NK-92 treated with Interleukin-12 subunit alpha and Interleukin-12 subunit beta, amount 100 ng/mL, for 24 hours (cell line): ENCODE measurements at places on chromosomes 5 and 9.

DNA sequence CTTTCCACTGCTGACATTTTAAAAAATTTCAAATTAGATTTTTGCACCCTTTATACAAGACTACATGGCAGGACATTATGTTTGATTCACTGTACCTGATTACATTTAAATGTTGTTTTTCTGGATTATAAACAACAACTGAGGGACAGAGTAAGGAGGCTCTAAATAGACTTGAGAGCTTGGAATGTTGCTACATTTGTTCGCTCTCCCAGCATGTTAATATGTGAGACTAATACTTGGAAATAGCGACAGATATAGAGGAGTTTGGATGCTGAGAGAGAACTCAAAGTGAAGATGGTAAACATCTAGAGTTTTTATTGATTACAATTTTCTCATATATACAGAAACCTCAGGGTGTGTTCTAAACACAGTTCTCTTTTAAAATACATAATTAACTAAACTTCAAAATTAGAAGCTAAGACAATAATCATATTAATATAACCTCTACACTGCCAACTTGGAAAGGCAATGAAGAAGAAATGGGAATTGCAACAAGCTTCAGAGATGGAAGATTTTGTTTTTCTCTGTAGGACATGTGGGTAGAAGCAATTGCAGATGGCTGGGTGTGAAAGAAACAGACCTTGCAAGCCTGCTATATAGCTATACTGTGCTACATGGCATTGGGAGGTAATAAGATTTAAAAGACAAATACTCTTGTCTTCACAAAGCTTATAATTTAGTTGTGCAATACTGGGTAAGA is 1.4 kb upstream of the NDFIP1 start:
- no peak for DNase-seq

DNA sequence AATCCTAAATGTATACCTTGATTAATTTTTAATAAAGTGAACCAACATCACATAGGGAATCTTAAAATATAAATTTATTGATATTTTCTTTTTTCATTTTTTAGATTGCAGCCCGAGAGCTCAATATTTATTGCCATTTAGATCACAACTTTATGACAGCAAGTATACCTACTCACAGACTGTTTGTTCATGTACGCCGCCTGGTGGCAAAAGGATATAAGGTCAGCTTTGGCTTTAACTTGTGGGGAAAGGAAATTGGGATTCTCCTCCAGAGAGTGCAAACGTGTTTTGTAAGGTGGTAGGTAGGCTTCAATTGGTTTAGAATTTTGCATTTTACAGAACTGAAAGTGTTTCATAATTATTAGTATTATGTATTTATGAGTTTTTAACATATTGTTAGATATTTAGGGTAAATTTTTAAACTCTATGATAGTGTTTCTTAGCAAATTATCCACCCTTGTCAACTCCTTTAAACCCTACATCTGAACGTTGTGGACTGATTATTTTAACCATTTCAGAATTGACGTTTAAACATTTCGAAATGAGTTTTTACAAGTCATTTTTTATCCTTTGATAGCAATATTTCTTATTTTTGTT is 17.5 kb upstream of the DHFR start:
- peak; percentile 19 for DNase-seq

DNA sequence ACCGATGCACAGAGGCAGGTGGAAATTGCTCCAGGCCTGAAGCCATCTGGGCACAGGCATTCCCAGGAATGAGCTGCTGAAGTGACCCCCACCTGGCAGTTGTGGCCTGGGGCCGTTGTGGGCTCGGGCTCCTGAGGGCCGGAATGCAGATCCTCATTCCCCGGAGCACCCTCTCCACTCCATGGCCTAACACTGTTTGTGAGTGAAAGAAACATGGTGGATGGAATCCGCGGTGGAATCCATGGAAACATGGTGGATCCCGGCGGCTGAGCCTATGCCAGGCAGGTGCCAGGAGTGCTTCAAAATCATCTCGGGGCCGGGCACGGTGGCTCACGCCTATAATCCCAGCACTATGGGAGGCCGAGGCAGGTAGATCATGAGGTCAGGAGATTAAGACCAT is 3.6 kb upstream of the SARDH start:
- DNase-seq = no peak

- DNase-seq = no peak
Measured at GRCh38 chr5:6899221-6899620, 186.0 kb downstream of the TENT4A start.

GRCh38 chr5:4104831-4105597 is 509.4 kb downstream of the IRX1 start:
- no peak for DNase-seq

DNA sequence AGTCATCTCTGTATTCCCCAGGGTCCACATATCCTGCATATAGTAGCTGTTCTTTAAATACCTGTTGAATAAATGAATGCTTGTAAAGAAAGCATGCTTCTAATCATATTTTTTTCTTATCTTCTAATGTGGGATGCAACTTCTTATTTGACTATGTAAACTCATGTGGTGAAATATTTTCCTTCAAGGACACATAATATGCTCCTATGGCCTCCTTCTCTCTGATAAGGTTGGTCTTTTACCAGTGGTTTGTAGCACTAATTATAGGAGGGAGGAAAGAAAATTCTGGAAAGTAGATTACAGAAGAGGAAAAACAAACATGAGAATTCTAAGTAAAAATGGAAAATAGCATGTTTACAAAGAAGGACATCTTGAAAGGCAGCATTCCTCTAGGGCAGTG is 28.6 kb upstream of the C5orf63 start:
- no peak for DNase-seq

- DNase-seq = no peak
Measured at GRCh38 chr9:1960342-1961042, 54.7 kb upstream of the SMARCA2 start.

- no peak for DNase-seq
Measured at GRCh38 chr9:134539586-134540194, 101.9 kb upstream of the COL5A1 start.

- no peak for DNase-seq
Measured at GRCh38 chr5:150516011-150516410, 8.1 kb downstream of the NDST1 start.

- no peak for DNase-seq
Measured at GRCh38 chr5:145778144-145778900, 56.8 kb downstream of the PRELID2 start.

- DNase-seq = no peak
Measured at GRCh38 chr5:473551-474192, 30.7 kb downstream of the EXOC3 start.

- DNase-seq = no peak
Measured at GRCh38 chr9:135108831-135109510, 21.5 kb downstream of the OLFM1 start.

- no peak for DNase-seq
Measured at GRCh38 chr9:35688558-35689541, 875 bp downstream of the TPM2 start.

GRCh38 chr9:134690946-134691694 is 49.5 kb downstream of the COL5A1 start:
- no peak for DNase-seq

DNA sequence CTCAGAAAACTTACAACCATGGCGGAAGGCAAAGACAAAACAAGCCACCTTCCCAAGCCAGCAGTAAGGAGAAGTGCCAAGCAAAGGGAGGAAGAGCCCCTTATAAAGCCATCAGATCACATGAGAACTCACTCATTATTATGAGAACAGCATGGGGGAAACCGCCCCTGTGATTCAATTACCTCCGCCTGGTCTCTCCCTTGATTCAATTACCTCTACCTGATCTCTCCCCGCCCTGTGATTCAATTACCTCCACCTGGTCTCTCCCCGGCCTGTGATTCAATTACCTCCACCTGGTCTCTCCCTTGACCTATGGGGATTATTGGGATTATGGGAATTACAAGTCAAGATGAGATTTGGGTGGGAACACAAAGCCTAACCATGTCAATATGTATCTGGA is 467.3 kb upstream of the FTMT start:
- DNase-seq = no peak

GRCh38 chr5:160333721-160334120 is 21.4 kb upstream of the CCNJL start:
- DNase-seq = no peak

- no peak for DNase-seq
Measured at GRCh38 chr9:115998666-115999065, 154.9 kb upstream of the PAPPA start.

DNA sequence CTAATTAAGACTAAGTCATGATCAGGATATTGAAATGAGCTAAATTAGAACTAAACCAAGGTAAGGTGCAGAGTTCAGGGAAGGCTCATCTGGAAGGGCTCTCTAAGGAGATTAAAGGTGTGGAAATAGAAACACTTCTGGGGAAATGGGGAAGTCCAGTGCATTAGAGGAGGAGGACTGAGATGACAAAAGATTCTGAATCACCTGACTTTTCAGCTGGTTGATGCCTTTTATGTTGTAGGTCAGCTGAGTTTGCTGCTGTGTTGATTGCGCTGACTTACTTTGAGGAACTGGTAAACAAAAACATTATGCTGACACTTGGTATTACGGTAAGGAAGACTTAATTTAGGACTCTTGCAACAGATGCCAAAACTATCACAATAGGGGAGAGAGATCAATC is 23.8 kb downstream of the IFNA5 start:
- DNase-seq = no peak

- no peak for DNase-seq
Measured at GRCh38 chr9:126459965-126460843, 133.6 kb downstream of the MVB12B start.

DNA sequence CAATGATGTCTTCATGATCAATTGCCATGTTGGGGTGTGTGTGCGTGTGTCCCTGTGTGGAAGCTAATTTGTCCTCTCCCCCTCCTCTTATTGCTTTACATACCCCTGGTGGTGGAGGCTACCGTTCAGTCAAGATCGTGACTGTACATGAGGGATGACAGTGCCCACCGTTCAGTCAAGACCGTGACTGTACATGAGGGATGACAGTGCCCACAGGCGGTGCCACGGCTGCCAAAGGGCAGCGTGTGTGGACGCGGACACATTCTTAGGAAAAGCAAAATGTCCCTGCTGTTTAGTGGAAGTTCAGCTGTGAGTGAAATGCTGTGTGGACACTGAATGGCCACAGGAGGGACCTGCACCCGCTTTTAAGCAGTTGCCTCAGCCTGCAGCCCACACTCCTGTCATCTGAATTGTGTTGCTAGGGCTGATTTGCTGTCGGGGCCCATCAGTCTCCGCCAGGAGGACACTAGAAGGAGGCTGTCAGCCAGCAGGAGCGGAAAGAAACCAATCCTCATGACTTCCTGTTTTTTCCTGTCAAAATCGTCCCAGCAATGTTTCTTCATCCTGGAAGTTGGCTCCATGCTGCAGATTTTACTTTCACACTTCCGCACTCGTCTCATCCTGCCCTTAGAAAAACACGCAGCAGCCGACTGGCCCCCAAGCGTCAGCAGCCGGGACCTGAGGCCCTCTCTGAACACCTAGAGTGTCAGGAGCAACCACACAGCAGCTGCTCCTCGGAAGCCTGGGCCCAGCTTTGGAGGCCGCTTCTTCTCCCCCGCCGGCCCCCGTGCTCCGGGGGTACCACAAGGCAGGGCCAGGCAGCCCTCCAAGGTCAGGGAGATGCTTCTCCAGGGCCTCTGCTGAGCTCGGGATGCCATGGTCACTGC is 9.1 kb downstream of the OR2V1 start:
- DNase-seq = no peak

DNA sequence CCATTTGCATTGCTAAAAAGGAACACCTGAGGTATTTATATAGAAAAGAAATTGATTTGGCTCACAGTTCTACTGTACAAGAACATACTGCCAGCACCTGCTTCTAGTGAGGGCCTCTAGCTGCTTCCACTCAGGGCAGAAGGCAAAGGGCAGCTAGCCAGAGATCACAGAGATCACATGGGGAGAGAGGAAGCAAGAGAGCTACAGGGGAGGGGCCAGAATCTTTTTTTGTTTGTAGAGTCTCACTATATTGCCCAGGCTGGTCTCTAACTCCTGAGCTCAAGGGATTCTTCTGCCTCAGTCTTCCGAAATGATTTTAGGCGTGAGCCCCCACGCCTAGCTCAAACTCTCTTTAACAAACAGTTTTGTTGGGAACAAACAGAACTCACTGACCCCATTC is 6.1 kb downstream of the SLCO4C1 start:
- no peak for DNase-seq

DNA sequence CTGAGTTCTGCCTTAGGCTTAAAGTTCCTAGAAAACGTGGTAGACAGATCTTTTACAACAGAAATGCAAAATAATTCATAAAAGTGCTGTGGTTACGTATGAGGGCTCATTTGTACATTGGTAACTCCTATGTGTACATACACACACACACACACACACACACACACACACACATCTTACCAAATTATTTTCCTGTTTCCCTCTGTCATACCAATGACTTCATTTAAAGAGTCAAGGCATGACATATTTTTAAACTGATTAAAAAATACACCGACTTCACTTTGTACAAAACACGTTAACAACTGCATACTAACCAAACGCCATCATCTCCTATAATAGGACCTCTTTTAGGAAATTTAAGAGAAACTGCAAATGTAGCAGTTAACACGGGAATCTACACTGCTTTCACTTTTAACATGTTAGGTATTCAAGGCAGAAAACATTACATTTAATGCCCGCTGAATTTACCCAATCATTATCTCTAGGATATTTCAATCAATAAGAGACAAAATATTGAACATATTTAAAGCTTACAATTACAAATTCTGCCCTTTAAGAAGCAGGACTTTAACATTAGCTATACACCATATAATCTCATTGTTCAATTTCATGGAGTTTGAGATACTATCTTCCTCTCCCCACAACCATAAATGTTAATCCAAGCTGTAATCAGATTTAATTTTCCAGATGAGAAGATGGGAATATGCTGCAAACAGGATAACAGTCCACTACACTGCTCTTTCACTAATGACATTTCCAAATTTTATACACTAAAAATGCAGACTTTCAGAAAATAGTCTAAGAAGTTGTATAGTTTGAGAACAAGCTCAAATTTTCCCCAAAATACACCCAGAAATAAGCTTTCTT is 133.1 kb downstream of the DENND1A start:
- no peak for DNase-seq

DNA sequence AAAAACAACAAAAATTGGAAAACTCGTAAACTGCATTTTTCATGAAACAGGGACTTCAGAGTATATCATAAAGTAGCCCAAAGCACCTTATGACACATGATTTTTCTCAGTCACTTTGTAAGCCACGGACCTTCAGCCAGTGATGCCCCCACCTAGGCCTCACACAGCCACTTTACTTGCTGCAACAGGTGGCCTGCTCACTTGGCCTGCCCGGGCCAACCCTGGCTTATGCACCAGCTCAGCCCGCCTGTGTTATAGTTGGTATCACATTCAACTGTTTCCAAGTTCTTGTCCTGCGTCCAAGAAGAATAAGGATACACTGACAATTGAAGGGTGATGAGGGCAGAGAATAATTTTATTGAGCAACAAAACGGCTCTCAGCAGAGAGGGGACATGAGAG is 219.2 kb downstream of the FER start:
- DNase-seq = no peak
